Inflammatory macrophage treated with lipopolysaccharide for 1 hour (primary cell): ENCODE measurements at places on chromosomes 6 and 20.

DNA sequence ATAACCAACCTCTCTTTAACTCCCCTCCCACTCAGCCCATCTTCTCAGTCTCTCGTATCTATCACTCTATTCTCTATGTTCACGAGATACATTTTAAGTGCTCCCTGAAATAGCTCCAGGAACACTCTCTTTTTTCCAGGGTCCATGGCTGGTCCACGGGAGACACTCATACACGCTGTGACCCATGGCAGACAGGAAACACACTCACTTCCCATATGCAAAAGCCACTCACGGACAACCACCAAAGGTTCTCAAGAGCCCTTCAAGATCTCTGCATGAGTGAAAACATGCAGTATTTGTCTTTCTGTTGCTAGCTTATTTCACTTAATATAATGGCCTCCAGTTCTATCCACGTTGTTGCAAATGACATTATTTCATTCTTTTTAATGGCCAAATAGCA, 71.4 kb upstream of the PCSK2 start:
- no peak for DNase-seq

DNA sequence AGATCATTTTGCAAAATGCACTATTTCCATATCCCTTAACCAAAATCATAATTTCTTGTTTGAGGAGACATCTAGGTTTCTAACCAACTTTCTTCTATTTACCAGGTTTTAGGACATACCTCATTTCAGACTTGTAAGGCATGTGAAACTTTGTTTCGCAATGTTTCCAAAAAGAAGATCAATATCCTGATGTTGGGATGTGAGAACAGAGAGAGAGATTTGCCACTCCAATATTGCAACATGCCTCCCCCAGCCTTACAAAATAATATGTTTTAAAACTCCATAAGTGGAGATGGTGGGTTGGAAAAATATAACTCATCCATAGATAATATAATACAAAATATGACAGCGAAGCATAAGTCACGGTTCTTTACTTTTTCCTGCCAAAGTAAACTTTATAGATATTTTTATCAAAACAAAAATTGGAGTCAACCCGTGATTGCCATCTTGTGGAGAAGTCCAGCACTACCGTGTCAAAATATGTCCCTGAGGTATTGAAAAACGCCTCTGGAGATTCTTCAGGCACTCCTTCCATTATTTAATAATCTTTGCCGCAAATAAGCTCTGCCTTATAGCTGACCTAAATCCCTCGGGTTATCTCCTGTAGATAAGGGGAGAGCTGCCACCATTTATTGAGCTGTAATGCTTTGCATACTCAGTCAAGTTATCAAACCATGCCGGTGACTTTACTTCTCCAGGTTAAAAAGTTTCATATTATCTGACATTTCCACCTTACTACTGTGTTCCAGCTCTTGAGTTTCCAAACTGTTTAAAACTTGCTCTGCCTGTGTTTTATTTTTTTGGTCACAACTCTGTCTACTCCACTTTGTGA, 534.2 kb downstream of the HACE1 start:
- DNase-seq, result no peak

DNA sequence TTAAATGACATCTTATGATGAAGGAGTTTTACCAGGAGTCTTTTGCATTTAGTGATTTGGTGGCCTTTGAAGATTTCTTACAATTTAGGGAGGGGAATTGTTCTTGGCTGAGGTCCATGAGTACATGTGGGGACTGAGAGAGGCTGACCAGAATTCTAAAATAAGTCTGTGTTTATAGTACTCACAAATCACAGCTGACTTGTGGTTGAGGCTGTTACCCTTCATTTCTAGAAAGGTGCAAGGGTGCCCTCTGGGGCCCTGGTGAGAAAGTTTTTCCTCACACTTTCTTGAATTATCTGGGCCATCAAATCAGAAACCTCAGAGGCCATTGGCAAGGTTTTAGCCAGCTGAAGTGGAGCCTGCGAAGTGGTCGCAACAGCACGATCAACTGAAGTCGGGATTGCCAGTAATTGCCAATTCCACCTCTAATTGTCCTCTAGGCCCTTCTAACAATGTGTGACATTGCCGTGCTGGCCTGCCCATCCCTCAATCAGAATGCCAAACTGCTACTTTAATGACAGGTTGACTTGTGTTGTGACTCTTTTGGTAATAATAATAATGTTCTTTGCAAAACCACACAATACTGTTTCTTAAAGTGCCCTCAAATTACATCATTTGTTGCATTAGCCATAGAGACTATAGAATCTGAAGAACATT, 221.6 kb downstream of the OGFRL1 start:
- DNase-seq, result no peak

GRCh38 chr6:17589406-17590096, 10.6 kb upstream of the FAM8A1 start:
- no peak for DNase-seq

DNA sequence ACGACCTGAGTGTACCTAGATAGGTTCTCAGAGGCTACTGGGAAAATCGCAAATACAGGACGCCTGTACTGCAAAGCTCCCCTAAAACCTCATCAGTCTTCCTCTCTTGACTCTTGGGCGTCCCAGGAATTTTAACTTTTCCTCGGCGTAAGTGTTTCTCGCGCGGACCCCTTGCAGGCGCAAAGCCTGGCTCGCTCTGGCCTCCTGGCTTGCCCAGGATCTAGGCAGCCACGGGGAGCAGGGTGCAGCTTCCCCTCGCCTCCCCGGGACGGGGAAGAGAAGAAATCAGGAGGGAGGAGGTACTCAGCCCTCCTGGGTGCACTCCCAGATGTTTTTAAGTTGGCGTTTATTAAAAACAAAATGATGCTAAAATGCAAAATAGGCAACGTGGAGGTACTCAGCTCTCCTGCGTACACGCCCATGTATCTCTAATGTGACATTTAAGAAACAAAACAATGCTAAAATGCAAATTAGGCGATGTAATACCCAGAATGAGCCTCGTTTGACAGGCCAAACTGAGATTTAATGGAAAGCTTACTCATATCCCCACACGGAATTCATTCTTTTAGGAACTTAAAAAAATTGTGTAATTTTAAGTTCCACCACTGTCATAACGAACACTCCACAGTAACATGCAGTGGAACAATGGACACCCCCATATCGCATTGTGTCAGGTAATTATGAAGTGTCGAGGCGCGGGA, 1.6 kb upstream of the SOBP start:
- peak; percentile 40 for DNase-seq

DNA sequence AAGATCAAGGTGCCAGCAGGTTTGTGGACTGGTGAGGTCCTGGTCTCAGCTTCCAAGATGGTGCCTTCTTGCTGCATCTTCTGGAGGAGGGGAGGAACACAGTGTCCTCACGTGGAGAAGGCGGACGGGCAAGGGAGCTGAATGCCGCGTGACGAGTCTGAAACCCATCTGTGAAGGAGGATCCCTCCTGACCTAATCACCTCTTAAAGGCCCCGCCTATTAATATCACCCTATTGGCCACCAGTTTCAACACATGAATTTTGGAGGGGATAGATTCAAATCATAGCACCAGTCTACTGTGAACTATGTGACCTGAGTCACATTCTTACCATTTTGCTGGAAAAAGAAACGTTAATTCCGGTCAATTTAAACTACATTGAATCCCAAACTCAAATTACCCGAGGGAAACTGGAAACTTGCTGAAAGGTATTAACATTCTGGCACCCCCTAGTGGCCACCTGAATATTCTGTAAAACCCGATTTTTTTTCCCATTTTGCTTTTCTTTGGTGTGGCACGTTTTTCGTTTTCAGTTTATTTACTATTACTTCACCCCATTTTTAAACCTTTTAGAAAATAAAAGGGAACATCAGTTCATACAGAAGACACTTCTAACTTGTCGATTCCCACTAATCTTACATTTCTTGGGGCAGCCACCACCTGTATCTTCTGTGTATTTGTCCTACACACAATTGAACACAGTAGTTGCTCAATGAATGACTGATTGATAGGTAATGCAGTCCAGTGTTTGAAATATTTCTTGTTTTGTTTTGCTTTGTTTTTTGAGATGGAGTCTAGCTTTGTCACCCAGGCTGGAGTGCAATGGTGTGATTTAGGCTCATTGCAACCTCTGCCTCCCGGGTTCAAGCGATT, 17.9 kb upstream of the CCDC170 start:
- peak; percentile 79 for DNase-seq

GRCh38 chr6:33040157-33040556, 30.8 kb upstream of the HLA-DOA start:
- no peak for DNase-seq

GRCh38 chr6:51526922-51527321, 560.5 kb downstream of the PKHD1 start:
- no peak for DNase-seq

DNA sequence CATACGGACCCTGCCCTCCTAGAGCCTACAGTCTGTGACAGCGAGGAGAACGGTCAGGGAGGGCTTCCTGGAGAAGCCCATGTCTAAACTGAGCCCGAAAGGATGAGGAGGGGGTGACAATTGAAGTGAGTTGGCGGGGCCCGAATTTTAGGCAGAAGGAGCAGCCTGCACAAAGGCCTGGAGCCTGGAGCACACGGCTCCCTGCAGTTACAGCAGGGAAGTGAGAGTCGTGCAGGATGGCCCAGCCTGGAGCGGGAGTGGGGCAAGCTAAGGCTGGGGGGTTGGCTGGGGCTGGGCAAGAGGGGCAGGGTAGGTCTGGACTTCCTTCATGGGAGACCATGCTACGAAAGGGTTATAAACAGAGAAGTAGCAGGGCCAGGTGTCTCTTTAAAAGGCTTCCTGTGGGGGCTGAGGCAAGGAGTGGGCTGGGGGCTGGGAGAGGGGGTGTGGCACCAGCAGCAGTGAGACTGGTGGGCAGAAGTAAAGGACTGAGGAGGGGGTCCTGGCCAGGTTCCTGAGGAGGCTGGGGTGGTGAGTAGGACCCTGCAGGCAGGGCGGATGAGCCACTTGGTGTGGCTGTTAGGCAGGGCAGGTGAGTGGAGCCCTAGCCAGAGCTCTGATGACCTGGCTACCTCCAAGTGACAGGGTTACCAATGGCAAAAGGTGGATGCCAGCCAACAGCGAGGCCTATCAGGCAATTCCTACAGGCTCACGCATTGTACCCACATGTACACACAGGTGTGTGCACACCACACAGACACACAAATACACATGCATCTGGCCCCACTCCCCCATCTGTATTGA, 119.2 kb downstream of the MRPL14 start:
- no peak for DNase-seq

GRCh38 chr6:27474672-27475071, 1.8 kb upstream of the ZNF184 start:
- no peak for DNase-seq

- no peak for DNase-seq
These were observed 195.5 kb downstream of the ISM1 start for GRCh38 chr20:13416531-13416930.
